Neural crest cell (in vitro differentiated cells): ENCODE measurements at places on chromosomes 4 and X. TPM values are rescaled to one million over a fixed set of nuclear protein-coding genes. Genes with fewer than 3 reads are reported as not detected.

Gene CYLC1
- not detected in 2 replicates for total RNA-seq

Gene FDCSP
- total RNA-seq = not detected in 2 replicates

Gene TBC1D14
- total RNA-seq = 56.3 and 58.0 TPM in 2 replicates

Gene DMRTC1B
- total RNA-seq = 2.6 and 3.1 TPM in 2 replicates

Gene FAM53A
- total RNA-seq = 3.6 and 4.3 TPM in 2 replicates

Gene STATH
- not detected in 2 replicates for total RNA-seq

Gene ATP10D
- 7.9 and 9.0 TPM in 2 replicates for total RNA-seq

Gene TSPAN5
- total RNA-seq = 25.0 and 26.3 TPM in 2 replicates

Gene GPR143
- total RNA-seq = 2.4 and 2.7 TPM in 2 replicates

Gene CXCL11
- not detected in 2 replicates for total RNA-seq

Gene DKK2
- total RNA-seq = not detected in 2 replicates

Gene TLR3
- 0.11 and 0.19 TPM in 2 replicates for total RNA-seq
